ENCODE measurements at places on chromosomes 1 and 21.

- DNase-seq, result no peak
Observed at GRCh38 chr1:228294717-228295116, 86.9 kb downstream of the OBSCN start.

DNA sequence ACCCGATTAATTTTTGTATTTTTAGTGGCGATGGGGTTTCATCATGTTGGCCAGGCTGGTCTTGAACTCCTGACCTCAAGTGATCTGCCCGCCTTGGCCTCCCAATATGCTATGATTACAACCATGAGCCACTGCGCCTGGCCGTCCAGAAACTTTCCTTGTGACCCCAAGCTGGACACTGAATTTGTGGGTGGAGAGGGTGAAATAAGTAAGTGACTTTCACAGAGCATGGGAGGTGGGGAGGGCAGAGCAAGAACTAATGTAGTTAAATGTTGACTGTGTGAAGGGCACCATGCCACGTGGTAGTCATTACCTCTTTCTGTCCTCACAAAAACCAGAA, 2.7 kb upstream of the UTP11 start:
- no peak for DNase-seq

GRCh38 chr1:221045842-221046831, 166.9 kb downstream of the HLX start:
- no peak for DNase-seq

DNA sequence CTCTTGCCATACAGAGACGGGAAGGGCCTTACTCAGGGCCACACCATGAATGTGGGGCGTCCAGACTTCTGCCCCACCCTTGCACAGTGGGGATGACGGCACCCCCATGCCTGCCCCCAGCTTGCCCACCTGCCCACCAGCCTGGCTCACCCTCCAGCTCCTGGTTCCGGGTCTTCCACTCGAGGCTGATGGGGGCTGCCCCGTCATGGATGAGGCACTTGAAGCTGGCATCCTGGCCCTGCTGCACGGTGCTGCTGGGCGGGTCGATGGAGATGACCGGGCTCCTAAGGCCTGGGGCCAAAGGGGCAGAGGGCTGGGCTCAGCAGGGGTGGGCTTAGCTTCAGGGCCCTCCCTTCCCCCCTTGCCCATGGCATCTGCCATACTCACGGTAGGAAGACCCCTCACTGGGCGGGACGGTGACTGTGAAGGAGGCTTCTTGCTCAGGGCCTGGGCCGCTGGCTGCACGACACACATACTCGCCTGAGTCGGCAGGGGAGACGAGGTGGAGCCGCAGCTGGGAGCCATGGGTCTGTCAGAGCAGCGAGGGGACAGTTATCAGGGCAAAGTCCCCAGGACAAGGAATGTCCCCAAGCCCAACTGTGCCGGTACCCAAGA, 29.9 kb downstream of the LDLRAD2 start:
- DNase-seq, result no peak

DNA sequence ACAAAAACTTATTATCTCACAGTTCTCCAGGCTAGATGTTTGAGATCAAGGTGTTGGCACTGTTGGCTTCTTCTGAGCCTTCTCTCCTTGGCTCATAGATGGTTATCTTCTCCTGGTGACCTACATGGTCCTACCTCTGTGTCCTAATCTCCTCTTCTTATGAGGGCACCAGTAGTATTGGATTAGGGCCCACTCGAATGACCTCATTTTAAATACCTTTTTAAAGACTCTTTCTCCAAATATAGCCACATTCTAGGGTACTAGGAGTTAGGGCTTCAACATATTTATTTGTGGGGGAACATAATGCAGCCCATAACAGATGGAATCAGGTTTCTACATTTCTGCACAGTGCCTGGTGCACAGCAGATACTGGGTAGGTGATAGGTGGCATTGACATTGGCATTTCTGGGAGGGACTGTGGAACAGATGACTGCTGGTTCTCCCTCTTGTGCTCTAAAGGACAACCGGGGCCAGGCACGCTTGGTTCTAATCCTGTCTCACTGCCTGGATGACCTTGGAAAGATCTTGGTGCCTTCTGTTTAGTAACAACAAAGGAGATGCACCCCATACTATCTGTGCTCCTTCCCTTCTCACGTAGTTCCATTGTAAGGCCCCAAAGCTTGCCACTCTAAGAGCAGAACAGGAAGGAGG, 140.3 kb downstream of the PLPP3 start:
- DNase-seq, result no peak

DNA sequence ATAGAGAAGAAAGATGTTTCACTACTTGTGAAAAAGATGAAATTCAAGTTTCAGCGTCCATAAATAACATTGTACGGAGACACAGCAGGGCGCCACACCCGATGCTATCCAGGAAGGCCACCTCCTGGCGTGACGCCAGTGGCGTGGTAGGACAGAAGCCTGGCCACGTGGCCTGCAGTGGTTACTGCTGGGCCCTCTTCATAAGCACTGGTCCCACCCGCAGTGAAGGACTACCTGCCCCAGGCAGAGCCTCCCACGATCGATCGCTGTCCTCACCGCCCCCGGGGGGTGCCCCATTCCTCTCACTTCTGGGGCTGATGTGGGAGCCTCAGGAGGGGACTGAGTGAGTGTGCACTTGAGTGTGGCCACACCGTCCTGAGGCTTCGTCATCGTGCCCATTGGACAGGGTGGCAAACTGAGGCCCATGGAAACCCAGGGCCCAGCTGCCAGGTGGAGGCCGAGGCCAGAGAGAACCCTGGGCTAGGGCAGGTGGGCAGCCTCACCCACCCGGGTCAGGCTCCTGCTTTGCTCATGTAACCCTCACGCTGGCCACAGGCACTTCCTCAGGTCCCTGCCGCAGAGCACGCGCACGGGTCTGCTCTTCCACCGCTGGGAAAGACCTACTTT, 11.7 kb upstream of the HES5 start:
- DNase-seq, result no peak

Measured in vagina (tissue), 2 donors.